ENCODE measurements at places on chromosomes 1 and 21. TPM values are rescaled to one million over a fixed set of nuclear protein-coding genes. Genes with fewer than 3 reads are reported as not detected.

The OR2T33 gene
- total RNA-seq: not detected

The FAM78B gene
- total RNA-seq: 0.29 TPM

The HFM1 gene
- 0.36 TPM for total RNA-seq

The GUCA2A gene
- not detected for total RNA-seq

Data from osteoblast (primary cell).